ENCODE measurements at places on chromosomes 16 and 17.

- DNase-seq, result no peak
Measured at GRCh38 chr17:33854596-33854995, 400.5 kb upstream of the CCL2 start.

DNA sequence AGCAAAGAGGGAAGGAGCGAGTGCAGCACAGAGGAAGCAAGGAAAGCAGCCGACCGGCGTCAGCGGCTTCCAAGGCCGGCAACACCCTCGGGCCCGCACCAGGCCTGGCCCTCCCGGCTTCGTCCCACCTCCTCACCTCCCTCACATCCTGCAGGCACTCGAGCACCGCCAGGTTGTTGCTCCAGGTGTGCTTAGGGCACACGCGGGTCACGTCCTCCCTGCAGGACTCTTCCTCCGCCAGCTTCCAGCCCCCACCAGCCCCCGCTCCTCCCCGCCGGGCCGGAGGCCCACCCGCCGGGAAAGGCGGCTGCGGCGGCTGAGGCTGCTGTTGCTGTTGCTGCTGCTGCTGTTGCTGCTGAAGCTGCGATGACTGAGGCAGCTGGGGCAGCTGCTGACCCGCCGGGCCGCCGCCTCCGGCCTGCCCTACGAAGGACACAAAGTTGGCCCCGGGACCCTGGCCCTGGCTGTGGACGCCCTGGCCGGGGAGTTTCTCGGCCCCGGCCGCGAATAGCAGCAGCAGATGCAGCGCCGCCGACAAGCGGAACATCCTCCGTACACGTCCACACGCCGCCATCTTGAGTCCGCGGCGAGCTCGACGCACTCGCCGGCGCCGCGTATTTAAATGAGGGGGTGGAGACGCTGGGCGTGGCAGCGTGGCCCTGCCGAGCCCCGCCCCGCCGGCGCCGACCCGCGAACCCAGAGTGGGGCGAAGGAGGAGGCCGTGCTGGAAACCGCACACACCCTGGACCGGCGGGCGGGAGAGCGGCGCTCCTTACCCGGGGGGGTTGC lies at the start of gene GLG1:
TSS of gene GLG1 (minus strand) at position 594 of the 789 bp plus-strand sequence. CDS start at position 574, 20 bp downstream.
- peak; percentile 51 for DNase-seq

GRCh38 chr16:27287051-27287811 lies 18.7 kb upstream of the NSMCE1 start:
- no peak for DNase-seq

DNA sequence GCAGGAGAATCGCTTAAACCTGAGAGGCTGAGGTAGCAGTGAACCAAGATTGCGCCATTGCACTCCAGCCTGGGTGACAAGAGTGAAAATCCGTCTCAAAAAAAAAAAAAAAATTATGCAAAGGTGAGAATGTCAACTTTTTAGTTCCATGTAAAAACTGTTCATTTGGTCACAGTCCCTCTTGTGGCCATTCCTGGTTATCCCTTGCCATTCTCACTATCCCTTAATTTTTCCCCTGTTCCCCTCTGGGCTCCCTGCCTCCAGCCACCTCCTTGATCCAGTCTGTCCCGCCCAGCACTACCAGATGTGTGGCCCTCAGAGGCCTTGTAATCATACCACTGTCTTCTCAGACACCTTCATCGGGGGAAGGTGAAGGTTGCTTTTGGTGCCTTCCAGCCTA lies 23.4 kb downstream of the DCAF7 start:
- DNase-seq, result no peak

- DNase-seq, result no peak
Measured at GRCh38 chr17:35142467-35142796, 329 bp upstream of the NLE1 start.

GRCh38 chr16:87334651-87335624 lies 17.7 kb upstream of the C16orf95 start:
- no peak for DNase-seq

- DNase-seq, result no peak
Measured at GRCh38 chr17:81394377-81394920, 808 bp upstream of the BAHCC1 start.

DNA sequence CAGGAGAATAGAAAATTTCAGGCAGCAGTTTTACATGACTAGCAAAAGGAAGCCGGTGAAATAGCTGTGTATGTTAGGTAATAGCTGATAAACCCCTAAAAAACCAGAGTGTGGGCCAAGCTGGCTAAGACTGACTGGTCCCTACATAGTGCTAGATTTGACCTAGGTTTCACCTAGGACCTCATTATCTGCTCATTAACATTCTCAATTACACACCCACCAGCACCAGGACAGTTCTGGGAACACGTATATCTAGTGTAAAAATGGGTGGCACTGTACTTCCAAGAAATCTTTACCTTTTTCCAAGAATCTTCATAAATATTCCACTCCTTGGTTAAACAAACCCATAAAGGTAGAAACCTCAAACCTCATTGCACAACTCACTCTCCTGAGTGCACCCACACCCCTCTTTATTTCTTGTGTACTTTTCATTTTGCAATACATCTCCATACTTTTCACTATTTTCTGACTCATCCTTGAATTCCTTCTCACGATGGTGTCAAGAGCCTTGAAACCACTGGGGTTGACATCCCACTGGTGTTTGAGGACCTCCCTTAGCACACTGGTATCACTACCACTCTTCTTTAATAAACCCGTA lies 262.7 kb upstream of the KCNJ16 start:
- no peak for DNase-seq
